Kidney epithelial cell (primary cell): ENCODE measurements at places on chromosomes 3 and 15.

GRCh38 chr3:186453531-186453930 is 90.6 kb downstream of the CRYGS start:
- no peak for DNase-seq

DNA sequence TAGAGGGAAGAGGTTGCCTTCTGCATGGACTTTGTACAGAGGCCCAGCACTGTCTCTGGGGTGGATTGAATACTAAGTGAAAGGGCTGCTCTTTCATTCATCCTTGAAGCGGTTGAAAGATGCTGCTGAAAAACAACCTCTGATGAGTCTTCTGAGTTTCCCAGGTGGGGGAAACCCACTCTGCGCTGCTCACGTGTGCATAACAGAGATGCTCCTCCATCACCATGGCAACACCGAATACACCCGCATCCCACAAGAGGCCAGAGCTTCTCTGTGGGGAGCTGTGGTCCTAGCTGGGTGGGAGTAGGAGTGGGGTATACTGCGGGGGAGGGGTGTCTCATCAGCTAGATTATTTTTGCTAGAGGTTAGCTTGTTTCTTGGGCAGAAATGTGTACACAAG is 6.1 kb upstream of the SYN2 start:
- no peak for DNase-seq

DNA sequence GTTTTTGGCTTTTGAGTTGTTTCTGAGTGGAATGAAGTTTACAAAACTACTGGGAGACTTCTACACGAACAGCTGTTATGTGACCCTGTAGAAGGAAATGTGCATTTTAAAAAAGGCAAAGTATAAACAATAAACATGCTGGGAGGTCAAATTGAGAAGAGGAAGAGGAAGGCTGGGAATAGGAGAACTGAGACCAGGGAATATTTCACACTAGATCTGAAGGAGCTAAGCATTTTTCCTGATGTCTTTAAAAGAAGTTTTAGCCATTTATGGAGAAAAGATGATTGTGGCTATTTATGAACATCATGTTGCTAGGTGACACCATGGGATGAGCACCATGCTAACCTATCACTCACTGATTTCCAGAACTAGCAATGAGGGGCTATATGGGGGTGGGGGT is 76.3 kb upstream of the FAM98B start:
- DNase-seq = no peak

- no peak for DNase-seq
Observed at GRCh38 chr15:64017591-64018163, 28.6 kb downstream of the DAPK2 start.

- no peak for DNase-seq
Observed at GRCh38 chr3:66406831-66407610, 93.8 kb downstream of the LRIG1 start.

DNA sequence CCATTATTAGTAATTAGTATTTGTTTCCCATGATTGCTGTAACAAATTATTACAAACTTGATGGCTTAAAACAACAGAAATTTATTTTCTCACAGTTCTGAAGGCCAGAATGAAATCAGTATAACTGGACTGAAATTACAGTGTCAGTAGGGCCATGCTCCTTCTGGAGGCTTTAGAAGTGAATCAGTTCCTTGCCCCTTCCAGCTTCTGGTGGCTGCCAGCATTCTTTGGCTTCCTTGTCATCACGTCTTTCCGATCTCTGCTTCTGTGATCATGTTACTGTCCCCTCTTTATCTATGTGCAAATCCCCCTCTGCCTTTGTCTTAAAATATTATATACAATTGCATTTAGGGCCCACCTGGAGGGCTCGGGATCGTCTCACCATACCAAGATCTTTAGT is 92.0 kb downstream of the FOXB1 start:
- DNase-seq = no peak

DNA sequence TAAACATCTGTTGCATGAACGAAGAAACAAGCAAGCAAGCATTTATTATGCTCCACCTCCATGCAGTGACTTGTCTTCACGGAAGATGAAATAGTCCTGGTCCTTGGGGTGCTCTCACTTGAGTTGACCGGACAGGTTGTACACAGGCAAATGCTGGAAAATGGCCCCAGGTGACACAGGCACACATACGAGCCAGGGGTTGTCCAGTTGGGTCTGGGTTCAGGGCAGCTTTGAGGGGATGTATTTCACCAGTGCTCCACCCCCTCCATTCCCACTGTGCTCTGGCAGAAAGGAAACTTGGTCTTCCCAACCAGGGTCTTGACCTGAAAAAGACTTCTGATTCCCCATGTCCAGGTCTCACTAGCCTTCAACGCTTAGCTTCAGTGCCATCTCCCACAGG is 48.3 kb upstream of the ITGA11 start:
- no peak for DNase-seq

GRCh38 chr3:9808345-9809037 is 1.6 kb upstream of the TTLL3 start:
- no peak for DNase-seq
